ENCODE measurements at places on chromosomes 5 and 9.

DNA sequence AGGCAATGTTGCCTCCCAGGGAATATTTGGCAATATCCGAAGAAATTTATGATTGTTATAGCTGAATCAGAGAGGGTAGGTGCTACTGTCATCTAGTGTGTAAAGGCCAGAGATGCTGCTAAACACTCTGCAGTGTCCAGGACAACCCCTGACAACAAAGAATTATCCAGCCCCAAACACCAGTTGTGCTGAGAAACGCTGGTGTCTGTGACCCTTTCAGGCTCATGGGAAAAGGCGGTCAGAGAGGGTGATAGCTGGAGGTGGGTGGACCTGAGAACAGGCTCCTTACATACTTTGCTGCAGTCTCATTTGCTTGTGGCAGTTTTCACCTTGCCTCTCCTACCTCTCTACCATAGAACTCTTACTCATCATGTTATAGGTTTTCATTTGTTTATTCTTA is 295.3 kb upstream of the DMRT1 start:
- no peak for DNase-seq

- DNase-seq, result peak; percentile 65
Measured at GRCh38 chr9:127525401-127526188, 74.3 kb downstream of the LRSAM1 start.

- no peak for DNase-seq
Measured at GRCh38 chr9:112858625-112859147, 32.0 kb downstream of the SLC46A2 start.

- DNase-seq, result no peak
Measured at GRCh38 chr9:37062336-37062735, 28.3 kb upstream of the PAX5 start.

GRCh38 chr9:89865981-89866380 is 261.2 kb downstream of the GADD45G start:
- DNase-seq, result no peak

- peak; percentile 79 for DNase-seq
Measured at GRCh38 chr9:20611691-20612287, 10.5 kb downstream of the MLLT3 start.
